ENCODE measurements at places on chromosomes 6 and 20.

GRCh38 chr6:21586740-21587178 is 6.8 kb upstream of the SOX4 start:
- no peak for DNase-seq

- DNase-seq = no peak
Measured at GRCh38 chr6:3490625-3490980, 33.8 kb upstream of the SLC22A23 start.

DNA sequence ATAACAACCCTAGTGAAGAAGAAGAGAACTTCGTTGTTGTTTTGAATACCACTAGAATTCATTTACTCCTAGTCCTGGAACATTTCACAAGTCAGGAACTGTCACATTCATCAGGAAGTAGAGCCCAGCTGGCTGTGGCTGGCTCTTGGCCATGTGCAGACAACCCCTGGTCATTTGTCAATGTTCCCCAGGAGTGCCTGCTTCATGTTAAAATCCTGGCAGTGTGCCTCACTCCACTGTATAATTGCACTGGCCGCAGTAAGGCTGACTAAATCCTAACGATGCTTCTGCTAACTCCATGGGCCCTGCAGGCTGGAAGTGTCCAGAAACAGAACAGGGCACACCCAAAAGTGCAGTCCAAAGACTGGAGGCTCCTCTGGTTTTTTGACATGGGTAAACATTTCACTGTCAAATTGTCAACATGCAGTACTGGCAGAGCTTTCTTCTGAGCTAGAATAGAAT is 41.5 kb upstream of the ADGRF1 start:
- peak; percentile 86 for DNase-seq

- no peak for DNase-seq
Measured at GRCh38 chr20:50794181-50794845, 548 bp upstream of the BCAS4 start.

- no peak for DNase-seq
Measured at GRCh38 chr6:164337024-164337924, 922.8 kb downstream of the QKI start.

Data from HepG2 (cell line).